ENCODE measurements at places on chromosomes 6 and 20.

GRCh38 chr20:4942331-4942730 lies 59.0 kb downstream of the SLC23A2 start:
- DNase-seq = no peak

DNA sequence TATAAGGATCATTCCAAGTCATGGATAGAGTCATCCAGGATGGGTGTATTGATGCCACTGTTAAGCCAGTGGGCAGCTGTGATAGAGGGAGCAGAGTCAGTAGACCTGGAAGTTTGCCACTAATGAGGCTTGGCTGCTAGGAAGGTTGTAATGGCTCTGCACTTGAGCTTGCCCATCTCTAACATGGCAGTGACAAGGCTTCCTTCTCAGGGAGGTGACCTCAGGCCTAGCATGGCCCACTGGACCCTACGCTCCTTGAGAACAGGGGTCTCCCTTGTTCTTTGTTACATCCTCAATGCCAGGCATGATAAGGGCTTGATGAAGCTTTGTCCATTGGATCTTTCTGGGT lies 155.1 kb downstream of the CD83 start:
- DNase-seq = no peak

- no peak for DNase-seq
Observed at GRCh38 chr20:58145506-58146080, 82.9 kb downstream of the ANKRD60 start.

GRCh38 chr20:16364320-16364687 lies 208.9 kb downstream of the KIF16B start:
- DNase-seq = no peak

GRCh38 chr6:47207261-47207660 lies 102.4 kb downstream of the TNFRSF21 start:
- no peak for DNase-seq

- no peak for DNase-seq
Observed at GRCh38 chr6:20433929-20434328, 32.2 kb downstream of the E2F3 start.

DNA sequence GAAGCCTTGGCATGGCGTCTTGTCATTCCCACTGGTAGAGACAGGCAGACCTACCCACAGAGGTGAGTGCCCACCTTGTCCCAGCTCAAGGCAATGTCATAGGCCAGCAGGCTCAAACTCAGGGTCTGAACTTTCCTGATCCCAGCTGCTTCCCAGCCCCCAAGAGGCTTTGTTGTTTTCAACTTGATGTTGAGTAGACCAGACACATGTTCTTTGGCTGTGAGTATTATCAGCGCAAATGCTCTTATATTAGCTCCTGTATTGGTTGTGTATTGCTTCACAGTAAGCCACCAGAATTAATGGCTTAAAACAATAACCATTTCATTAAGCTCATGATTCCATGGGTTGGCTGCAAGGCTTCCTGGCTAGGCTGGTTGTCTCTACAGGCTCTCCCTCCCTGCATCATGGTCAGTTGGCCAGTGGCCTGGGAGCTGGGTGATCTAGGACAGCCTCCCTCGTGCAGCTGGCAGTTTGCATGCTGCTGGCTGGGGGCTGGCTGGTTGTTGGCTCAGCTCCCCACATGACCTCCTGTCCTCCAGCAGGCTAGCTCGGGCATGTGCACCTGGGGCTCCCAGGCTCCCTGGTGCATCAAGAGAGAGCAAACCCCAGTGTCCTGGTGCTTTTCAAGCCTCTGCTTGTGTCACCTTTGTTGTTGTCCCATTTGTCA lies 21.6 kb downstream of the TOX2 start:
- DNase-seq = no peak

GRCh38 chr20:40508821-40509220 lies 180.2 kb downstream of the MAFB start:
- no peak for DNase-seq

- no peak for DNase-seq
Observed at GRCh38 chr6:151101161-151101815, 138.5 kb upstream of the AKAP12 start.

DNA sequence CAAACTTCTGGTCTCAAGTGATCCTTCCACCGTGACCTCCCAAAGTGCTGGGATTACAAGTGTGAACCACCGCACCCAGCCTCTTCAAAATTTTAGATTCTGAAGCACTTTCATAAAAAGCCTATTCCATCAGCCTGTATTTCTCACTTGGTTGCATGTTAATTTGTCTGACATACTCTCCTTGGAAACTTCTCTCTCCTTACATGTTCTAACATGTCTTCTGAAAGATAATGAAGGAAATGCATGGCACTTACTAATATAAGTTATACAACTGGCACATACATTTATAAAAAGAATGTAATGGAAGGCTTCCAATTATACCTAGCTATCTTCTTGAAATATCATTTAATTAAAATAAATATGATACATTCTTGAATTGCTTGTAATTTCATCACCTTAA lies 597.5 kb downstream of the TBC1D32 start:
- no peak for DNase-seq

DNA sequence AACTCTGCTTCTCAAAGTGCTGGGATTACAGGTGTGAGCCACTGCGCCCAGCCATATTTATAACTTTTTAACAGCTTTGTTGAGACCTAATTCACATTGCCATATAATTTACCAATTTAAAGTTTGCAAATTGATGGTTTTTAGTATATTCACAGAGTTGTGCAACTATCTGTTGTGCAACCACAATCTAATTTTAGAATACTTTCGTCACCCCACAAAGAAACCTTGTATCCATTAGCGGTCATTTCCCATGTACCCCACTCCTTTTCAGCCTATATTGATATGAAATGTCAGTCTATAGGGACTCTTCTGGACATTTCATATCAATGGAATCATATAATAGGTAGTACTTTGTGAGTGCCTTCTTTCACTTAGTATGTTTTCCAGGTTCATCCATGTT lies 55.8 kb downstream of the FOXO3 start:
- DNase-seq = no peak

All from forelimb muscle (tissue), 1 donor.